ENCODE measurements at places on chromosomes 6 and 20.

GRCh38 chr6:167475947-167476346 is 151.1 kb downstream of the TTLL2 start:
- no peak for DNase-seq

GRCh38 chr6:88144637-88145297 is 21.4 kb downstream of the CNR1 start:
- no peak for DNase-seq

GRCh38 chr6:149031859-149032598 is 285.2 kb downstream of the UST start:
- peak; percentile 25 for DNase-seq

DNA sequence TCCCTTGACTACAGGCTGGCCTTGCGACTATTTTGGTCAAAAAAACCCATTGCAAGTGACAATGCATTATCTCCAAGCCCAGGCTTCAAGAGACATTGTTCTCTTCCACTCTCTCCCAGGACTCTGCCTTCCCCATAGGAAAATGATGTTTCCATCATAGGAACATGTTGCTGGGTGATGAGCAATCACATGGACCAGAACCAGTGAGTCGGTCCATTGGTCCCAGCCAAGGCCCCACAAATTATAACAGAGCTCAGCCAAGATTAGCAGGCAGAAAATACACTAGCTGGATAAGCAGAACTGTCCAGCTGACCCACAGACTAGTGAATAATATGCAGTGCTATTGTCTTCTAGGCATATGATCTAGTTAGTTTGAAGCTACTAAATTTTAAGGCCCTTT is 27.4 kb downstream of the TENT5A start:
- DNase-seq: no peak

DNA sequence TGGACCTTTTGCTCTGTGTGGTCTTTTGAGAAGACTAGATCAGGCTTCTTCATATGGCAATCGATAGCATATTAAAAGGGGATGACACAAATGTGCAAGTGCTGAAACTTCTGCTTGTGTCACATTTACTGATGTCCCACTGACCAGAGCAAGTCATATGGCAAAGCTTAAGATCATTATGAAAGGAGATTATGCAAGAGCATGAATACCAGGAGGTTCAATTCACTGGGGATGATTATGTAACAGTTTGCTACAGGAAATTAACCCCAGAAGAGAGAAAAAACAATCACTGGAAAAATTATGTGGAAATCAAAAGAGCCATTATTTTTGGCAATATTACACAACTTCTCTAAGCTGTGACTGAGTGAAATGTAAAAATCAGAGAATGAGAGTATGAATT is 13.7 kb upstream of the PRDM13 start:
- no peak for DNase-seq

Measured in CD4-positive, alpha-beta T cell treated with Interleukin-10 for 1 hour (primary cell).